Activated T-cell treated with anti-CD3 and anti-CD28 coated beads, Interleukin-2, amount 50 U/mL, for 1 hour (primary cell): ENCODE measurements at places on chromosomes 2 and 18.

DNA sequence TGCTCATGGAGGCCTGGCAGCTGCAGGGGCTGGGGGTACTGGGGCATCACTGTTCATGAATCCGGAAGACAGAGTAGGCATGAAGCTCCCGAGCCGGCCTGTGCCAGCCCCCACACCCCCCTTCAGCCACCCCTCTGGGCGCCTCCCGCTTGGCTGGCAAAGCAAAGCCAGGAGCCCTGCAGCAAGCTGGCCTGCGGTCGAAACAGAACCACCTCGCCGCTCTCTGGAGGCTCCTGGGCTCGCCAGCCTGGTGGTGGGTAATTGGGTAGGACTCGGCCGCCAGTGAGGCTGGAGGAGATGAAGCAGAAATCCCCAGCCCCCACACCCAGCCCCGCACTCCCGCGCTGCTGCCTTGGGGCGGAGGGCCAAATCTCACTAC lies 70.9 kb upstream of the GPC1 start:
- DNase-seq: no peak

DNA sequence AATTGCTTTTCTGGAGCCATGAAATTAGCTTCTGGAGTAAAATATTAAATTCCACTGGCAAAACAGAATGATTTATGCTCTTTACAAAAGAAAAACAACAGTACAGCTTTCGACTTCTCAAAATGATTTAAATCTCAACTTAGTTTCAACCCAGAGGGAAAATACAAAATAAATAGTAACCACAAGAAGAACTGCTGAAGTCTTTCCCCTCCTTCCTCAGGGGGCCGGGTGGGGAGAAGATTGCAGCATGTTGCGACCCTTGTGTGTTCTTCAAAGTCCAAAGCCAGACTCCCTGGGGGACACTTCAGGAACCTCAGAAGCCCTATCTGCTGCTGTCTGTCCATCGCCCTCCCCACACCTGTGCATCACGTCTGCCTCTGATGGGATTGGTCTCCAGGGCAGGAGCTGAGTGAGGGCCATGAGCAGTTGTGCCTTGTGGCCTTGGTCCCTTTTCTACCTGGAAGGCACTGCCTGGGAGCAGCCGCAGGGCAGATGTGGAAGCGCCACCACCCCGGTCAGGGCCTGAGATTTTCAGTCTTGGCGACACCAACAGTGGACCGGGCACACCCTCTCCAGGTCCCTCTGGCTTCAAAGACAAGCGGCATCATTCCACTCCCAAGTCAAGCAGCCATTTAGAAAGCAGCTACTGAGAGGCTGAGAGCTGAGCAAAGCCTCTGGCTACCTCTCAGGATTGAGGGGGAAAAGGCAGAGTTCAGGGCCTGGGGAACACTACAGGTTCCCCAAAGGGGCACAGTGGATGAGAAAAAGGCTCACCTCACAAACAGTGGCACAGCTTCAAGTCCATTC lies 210.1 kb upstream of the RAB6C start:
- no peak for DNase-seq

GRCh38 chr18:67742954-67743353 lies 226.4 kb upstream of the DSEL start:
- DNase-seq: no peak

DNA sequence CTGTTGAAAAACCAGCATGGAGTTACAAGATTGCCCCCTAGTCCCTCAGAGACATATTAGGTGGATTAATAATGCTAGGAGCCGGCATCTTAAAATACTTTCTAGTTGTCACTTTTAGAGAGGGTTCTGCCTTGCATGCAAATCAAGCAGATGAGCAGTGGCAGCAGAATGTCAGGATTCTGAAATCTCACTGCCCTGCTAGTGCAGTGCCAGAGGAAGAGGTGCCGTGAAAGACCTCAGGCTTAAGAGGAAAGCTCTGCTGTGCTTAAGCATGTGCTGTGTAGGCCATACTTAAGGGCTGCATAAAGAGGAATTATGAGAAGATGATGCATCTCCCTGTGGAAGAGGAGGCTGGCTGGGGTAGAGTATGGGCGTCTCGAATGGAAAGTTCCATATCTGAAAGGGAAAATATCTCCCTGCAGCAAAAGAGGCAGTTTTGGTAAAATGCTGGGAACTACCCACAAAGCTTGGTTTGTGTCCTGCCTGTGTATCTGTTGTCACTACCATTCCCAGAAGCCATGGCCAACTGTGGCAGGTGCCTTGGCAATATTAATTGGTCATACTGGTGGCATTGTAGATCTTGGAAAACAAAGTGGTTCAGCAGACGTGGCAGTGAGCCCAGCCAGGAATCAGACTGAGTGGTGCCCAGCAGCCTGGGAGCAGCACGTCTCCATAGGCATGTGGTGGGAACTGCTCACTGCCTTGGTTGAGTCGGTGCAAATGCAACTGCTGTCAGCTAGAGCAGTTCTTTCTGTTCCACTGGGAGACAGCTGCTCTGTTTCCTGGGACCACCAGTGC lies 131.9 kb downstream of the EVA1A start:
- no peak for DNase-seq

GRCh38 chr18:29096079-29096770 lies 919.3 kb upstream of the CDH2 start:
- DNase-seq: no peak
